ENCODE measurements at places on chromosomes 2 and 18. TPM values are rescaled to one million over a fixed set of nuclear protein-coding genes. Genes with fewer than 3 reads are reported as not detected.

Gene PER2
- total RNA-seq, result 0.72 TPM

Gene USP34
- 26.1 TPM for total RNA-seq

Gene ARHGAP25
- not detected for total RNA-seq

Gene CYP27A1
- total RNA-seq, result 7.7 TPM

Gene TTN
- under 0.01 TPM for total RNA-seq

Gene MOCOS
- 13.4 TPM for total RNA-seq

Gene RNF149
- 34.5 TPM for total RNA-seq

Gene CRACDL
- total RNA-seq, result not detected

Gene UGT1A10
- 0.33 TPM for total RNA-seq

Gene GNLY
- not detected for total RNA-seq

Gene OSBPL6
- total RNA-seq, result 3.3 TPM

Gene STAM2
- 33.1 TPM for total RNA-seq

Gene CHRND
- total RNA-seq, result not detected

Gene GDF7
- not detected for total RNA-seq

Gene AGXT
- not detected for total RNA-seq

Gene CD8B2
- not detected for total RNA-seq

Gene IL18RAP
- total RNA-seq, result not detected

Gene DCC
- total RNA-seq, result not detected

Gene GRHL1
- not detected for total RNA-seq

Gene C2orf78
- total RNA-seq, result not detected

Gene AKAIN1
- not detected for total RNA-seq

Gene TMEM214
- total RNA-seq, result 35.7 TPM

Gene RAB6D
- total RNA-seq, result not detected

Gene PLEK
- not detected for total RNA-seq

Gene NOSTRIN
- total RNA-seq, result 0.35 TPM

Gene IL1R1
- 1.4 TPM for total RNA-seq

Gene ASB18
- not detected for total RNA-seq

Gene CD8A
- not detected for total RNA-seq

Gene DSG2
- 12.7 TPM for total RNA-seq

Gene ETAA1
- total RNA-seq, result 27.6 TPM

Gene TCF4
- total RNA-seq, result 43.1 TPM

Gene TLX2
- total RNA-seq, result 0.07 TPM

Gene HOXD9
- total RNA-seq, result 2.3 TPM

Gene PLCL1
- not detected for total RNA-seq

Gene GPR45
- not detected for total RNA-seq

Gene CHMP1B
- total RNA-seq, result 19.0 TPM

Gene ALPI
- total RNA-seq, result not detected

Gene MAB21L4
- not detected for total RNA-seq

Gene RNF125
- total RNA-seq, result 0.05 TPM

Gene RAPGEF4
- total RNA-seq, result not detected

Gene SLC25A12
- 19.5 TPM for total RNA-seq

Gene PCGF1
- 23.9 TPM for total RNA-seq

Gene GREB1L
- total RNA-seq, result 0.07 TPM

Gene DOK6
- 11.2 TPM for total RNA-seq

Gene TMEM198
- total RNA-seq, result 5.9 TPM

Gene ABHD1
- total RNA-seq, result not detected
